Aorta (tissue), 5 donors: ENCODE measurements at places on chromosomes 16 and 17. TPM values are rescaled to one million over a fixed set of nuclear protein-coding genes. Genes with fewer than 3 reads are reported as not detected.

The CLDN7 gene
- total RNA-seq = 3.3 TPM

The DNAI2 gene
- total RNA-seq = not detected

The CMTR2 gene
- total RNA-seq = 14.9 TPM

The SLC5A11 gene
- not detected for total RNA-seq

The IRX3 gene
- total RNA-seq = 6.7 TPM

The NKD1 gene
- total RNA-seq = 34.4 TPM

GRCh38 chr17:19357351-19357750 lies 5.2 kb downstream of the B9D1 start:
- H3K4me3 ChIP-seq = no peak overlapping the region
- no peaks in the 10 kb centered on the region for H3K36me3 ChIP-seq
- H3K4me1 ChIP-seq = no peaks in the 10 kb centered on the region
- no peak overlapping the region for H3K27ac ChIP-seq
- DNase-seq = peak; percentile 23

DNA sequence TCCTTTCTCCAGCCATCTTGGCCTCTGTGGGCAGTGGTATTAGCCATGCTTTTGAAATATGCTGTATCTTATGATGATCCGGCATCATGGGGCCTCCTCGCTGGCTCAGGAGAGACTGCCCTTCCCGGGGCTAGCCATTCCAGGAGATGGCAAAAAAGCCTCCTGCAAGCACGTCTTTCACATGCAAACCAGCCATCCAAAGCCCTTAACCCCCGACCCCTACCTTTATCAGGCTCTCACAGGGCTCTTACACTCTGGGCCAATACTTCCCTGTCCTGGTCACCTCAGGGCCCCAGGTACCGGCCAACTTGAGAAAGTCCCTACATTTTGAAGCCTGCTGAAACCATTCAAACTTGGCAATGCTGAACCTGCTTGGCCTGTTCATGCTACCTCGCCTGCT lies 36.4 kb downstream of the MYH13 start:
- H3K36me3 ChIP-seq = no peaks in the 10 kb centered on the region
- no peak for DNase-seq
- H3K27me3 ChIP-seq = no peaks in the 10 kb centered on the region

GRCh38 chr16:88416686-88417085 lies 33.9 kb downstream of the ZNF469 start:
- no peak overlapping the region for H3K4me3 ChIP-seq
- no peaks in the 10 kb centered on the region for H3K36me3 ChIP-seq
- no peaks in the 10 kb centered on the region for H3K4me1 ChIP-seq
- DNase-seq = no peak
- no peaks in the 10 kb centered on the region for H3K27me3 ChIP-seq

GRCh38 chr16:88913001-88913612 lies 46.6 kb upstream of the PABPN1L start:
- no peaks in the 10 kb centered on the region for H3K36me3 ChIP-seq
- H3K4me3 ChIP-seq = no peak overlapping the region
- no peak for DNase-seq
- no peaks in the 10 kb centered on the region for H3K27me3 ChIP-seq
- no peaks in the 10 kb centered on the region for H3K4me1 ChIP-seq
- no peak overlapping the region for H3K27ac ChIP-seq

GRCh38 chr17:55263569-55264277 lies 1.0 kb upstream of the HLF start:
- H3K27ac ChIP-seq = no peak overlapping the region
- H3K4me1 ChIP-seq = peaks cover 2% of the 10 kb centered on the region
- H3K27me3 ChIP-seq = no peaks in the 10 kb centered on the region
- no peak for DNase-seq

DNA sequence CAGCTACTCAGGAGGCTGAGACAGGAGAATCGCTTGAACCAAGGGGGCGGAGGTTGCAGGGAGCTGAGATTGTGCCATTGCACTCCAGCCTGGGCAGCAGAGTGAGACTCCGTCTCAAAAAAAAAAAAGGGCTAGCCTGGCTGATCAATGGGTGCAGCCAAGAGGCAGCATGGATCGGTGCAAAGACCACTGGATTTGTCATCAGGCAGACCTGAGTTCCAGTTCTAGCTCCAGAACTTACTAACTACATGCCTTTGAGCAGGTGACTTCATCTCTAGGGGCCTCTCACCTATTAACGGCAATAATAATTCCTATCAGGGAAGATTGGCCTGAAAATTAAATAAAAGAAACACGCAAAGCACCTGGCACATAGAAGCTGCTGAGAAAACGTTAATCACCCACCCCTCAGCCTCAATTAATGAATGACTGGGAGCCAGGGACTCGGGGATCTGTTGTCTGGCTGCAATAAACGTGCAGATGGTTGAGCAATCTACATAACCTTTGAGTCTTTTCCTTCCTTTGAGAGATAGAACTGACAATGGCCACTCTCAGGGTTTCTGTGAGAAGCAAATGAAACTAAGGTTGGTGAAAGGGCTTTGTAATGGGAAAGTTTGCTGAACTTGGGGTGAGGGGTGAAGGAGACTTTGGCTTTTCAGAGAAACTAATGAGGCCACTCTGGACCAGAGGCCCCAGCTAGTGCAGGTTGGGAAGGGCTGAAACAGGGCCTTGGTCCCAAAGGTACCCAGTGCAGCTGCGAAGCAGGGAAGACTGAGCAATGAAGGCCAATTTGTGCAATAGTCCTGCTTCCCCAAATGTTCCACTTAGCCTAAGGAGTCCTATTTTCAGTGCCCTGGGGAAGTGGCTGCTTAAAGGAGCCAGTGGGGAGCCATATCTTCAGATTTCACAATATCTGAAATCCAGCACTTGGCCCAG lies 7.6 kb downstream of the SEZ6L2 start:
- no peak overlapping the region for H3K27ac ChIP-seq
- no peak for DNase-seq
- H3K36me3 ChIP-seq = no peaks in the 10 kb centered on the region
- H3K27me3 ChIP-seq = no peaks in the 10 kb centered on the region
- no peaks in the 10 kb centered on the region for H3K4me1 ChIP-seq
- H3K4me3 ChIP-seq = no peak overlapping the region

- H3K4me3 ChIP-seq = peak overlapping the region; percentile 20
- no peaks in the 10 kb centered on the region for H3K27me3 ChIP-seq
- H3K36me3 ChIP-seq = peaks cover 2% of the 10 kb centered on the region
Measured at GRCh38 chr17:48892940-48893645, 506 bp downstream of the ATP5MC1 start.

DNA sequence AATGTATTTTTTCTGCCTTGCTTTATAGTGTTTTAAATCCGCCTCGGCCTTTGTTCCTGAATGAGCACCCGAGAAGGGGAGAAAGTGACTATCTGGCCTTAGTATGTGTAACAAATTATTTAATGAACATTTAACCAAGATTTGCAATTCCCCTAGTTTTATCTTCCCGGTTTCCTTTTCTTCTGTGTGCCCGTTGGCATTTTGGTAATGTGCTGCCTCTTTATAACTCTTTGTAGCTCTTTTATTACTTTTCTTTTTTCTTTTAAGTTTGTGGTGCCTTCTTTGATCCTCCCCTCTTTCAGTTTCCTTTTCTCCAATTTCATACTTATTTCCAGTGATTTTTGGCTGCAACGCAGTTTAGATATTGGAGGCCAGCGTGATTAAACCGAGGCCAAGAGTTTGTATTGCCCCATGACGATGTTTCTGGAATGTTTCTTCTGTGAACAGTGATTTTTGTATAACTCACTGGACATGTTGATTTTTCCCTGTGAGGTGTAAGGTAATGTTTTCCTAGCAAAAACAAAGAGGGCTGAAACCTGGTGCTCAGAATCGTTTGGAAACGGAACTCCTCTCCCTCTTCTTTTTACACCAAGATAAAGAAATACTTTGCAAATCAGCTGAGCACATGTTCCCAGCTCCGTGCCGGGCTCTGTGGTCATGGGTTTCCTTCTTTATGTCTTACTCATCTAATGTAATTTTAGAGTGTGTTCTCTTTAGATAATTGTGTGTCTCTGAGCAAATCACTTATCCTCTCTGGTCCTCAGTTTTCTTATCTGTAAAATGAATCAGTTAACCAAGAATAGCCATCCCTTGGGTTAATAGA lies 344.3 kb downstream of the WWOX start:
- H3K4me1 ChIP-seq = peaks cover 2% of the 10 kb centered on the region
- peak overlapping the region; percentile 31 for H3K4me3 ChIP-seq
- no peaks in the 10 kb centered on the region for H3K27me3 ChIP-seq
- no peak overlapping the region for H3K27ac ChIP-seq

DNA sequence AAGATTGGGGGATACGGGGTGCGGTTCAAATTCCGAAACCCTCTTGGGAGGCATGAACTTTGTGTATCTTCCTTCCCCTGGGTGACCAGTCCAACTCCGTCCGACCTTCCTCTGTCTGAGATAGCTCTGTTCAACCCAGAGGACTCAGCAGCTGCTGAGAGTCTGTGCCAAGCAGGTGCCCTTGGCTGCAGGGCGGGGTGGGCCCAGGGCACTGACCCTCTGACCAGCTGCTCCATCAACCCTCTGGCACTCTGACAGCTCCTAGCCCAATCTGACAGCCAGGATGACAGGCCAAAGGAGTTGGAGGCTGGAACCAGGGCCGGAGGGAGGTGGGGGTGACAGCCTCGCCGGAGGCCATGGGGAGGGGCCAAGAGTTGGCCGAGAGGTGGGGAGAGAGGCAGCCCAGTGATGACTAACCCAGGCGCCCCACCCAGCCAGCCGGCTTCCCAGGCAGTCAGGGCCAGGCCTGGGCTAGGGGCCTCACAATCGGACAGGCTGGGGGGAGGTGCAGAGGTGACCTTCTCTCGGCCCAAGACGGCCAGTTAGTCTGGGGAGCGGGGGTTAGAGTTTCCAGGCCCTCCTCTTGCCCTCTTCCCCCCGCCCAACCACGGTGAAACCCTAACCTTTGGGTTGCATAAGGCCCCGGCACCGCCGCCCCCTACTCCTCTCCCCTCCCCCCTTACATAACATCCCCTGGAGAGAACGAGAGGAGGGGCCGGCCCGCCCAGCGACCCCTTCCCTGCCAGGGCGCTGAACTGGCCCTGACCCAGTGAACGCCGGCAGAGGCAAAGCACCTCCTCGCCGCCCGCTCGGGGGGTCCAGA lies 5.0 kb upstream of the TLCD2 start:
- H3K27ac ChIP-seq = peak overlapping the region; percentile 99
- DNase-seq = peak; percentile 95
- H3K4me3 ChIP-seq = peak overlapping the region; percentile 93
- no peaks in the 10 kb centered on the region for H3K27me3 ChIP-seq

DNA sequence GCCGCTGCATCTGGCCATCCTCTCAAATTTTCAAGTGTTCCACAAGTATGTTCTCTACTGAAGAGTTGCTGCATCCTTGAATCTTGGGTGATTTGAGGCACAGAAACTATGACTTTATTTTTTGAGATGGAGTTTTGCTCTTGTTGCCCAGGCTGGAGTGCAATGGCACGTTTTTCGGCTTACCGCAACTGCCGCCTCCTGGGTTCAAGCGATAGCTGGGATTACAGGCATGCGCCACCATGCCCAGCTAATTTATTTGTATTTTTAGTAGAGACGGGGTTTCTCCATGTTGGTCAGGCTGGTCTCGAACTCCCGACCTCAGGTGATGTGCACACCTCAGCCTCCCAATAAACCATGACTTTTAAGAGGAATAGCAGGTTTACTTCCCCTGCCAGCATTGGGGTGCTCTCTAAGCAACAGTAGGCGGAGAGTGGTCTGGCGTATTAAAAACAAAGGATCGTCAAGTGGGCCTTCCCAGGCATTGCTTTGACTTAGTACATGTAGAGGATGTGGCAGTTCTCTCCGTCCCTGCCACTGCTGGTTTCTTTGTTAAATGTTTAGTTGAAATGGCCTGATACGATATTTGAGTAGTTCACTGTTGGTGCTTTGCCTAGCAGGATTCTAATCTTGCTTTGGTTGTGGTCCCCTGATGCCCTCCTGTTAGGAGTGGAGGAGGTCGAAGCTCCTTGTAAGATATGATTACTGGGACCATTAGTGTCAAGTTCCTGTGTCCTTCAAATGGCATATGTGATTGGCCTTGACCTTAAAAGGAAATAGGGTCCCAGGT lies 9.5 kb downstream of the PYCARD start:
- DNase-seq = peak; percentile 23
- no peak overlapping the region for H3K4me3 ChIP-seq
- peaks cover 13% of the 10 kb centered on the region for H3K36me3 ChIP-seq
- H3K27me3 ChIP-seq = no peaks in the 10 kb centered on the region
- H3K4me1 ChIP-seq = no peaks in the 10 kb centered on the region

GRCh38 chr16:69799611-69800031 lies 37.5 kb downstream of the WWP2 start:
- no peak overlapping the region for H3K4me3 ChIP-seq
- no peaks in the 10 kb centered on the region for H3K36me3 ChIP-seq
- H3K27ac ChIP-seq = no peak overlapping the region

- H3K27ac ChIP-seq = no peak overlapping the region
- H3K4me3 ChIP-seq = no peak overlapping the region
- no peak for DNase-seq
- H3K4me1 ChIP-seq = no peaks in the 10 kb centered on the region
Measured at GRCh38 chr16:62240722-62241121, 204.5 kb upstream of the CDH8 start.

DNA sequence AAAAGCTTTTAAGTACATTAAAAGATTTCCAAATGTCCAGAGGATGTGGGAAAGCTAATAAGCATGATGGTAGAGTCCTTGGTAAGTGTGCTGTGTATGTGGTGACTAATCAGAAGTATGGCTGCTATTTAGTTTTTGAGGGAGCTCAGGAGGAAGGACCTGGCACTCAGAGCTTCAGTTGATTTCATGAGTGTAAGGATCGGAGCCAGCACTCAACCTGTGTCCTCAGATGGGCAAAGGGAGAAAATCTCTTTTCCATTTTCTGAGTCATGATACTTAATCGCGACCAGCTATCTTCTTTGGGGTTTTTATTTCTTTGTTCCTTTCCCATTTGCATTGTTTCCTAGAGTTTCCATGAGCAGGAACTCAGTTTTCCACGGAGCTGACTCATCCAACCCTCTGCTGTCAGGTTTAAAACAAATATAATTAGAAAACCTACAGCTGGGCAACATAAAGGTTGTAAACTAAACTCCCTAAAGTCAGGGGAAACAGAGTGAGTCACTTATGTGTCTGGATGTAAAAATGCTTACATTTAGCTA lies 125.4 kb downstream of the MAP2K6 start:
- no peak overlapping the region for H3K4me3 ChIP-seq
- no peaks in the 10 kb centered on the region for H3K27me3 ChIP-seq
- no peaks in the 10 kb centered on the region for H3K4me1 ChIP-seq
- H3K27ac ChIP-seq = no peak overlapping the region
- no peak for DNase-seq
